ENCODE measurements at places on chromosomes 13 and 19.
A peak's percentile ranks its signal among the peaks of the same experiment; 100 is the strongest.

- DNase-seq, result no peak
These were observed 23.2 kb downstream of the HSPH1 start for GRCh38 chr13:31138515-31138914.

- DNase-seq, result no peak
These were observed 17.1 kb upstream of the FXYD3 start for GRCh38 chr19:35098413-35099049.

DNA sequence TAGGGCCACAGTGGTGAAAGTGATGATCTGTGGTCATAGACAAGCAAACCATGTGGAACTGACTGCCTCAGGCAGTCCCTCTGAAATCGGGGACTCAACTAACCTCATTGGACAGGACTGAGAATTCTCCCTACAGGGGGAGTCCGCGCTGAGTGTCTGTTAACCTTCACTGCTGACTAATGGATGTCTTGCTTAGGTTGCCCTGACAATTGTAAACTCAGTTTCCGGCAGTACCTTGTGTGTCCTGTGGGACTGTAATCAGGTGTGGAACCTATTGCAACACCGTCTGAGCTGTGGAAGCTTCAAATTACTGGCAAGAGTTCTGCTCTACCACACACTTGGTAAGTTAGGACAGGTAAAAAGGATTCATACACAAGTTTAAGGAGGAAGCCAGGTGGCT lies 21.8 kb downstream of the ZNF77 start:
- no peak for DNase-seq

GRCh38 chr13:113176280-113176679 lies 17.8 kb downstream of the PROZ start:
- DNase-seq, result no peak

GRCh38 chr19:50728084-50728737 lies 5.0 kb downstream of the CLEC11A start:
- DNase-seq, result peak; percentile 58

All from stimulated activated CD4-positive, alpha-beta T cell treated with anti-CD3 and anti-CD28 coated beads, Interleukin-2, amount 100 ng/mL, for 48 hours (primary cell).